Kidney (tissue), 22 donors: ENCODE measurements at places on chromosomes 3 and 15. TPM values are rescaled to one million over a fixed set of nuclear protein-coding genes. Genes with fewer than 3 reads are reported as not detected.

Gene PARP15
- 4.9 TPM for total RNA-seq

GRCh38 chr3:143769616-143770015 lies 78.7 kb downstream of the SLC9A9 start:
- no peak for DNase-seq

Gene MRPL46
- total RNA-seq, result 24.7 TPM

Gene HESX1
- total RNA-seq, result 0.79 TPM

GRCh38 chr3:74546426-74546825 lies 68.0 kb downstream of the CNTN3 start:
- DNase-seq, result no peak

- DNase-seq, result no peak
Observed at GRCh38 chr3:149128821-149129220, 617 bp upstream of the HPS3 start.

- DNase-seq, result no peak
Observed at GRCh38 chr3:42541079-42541478, 38.6 kb downstream of the VIPR1 start.

DNA sequence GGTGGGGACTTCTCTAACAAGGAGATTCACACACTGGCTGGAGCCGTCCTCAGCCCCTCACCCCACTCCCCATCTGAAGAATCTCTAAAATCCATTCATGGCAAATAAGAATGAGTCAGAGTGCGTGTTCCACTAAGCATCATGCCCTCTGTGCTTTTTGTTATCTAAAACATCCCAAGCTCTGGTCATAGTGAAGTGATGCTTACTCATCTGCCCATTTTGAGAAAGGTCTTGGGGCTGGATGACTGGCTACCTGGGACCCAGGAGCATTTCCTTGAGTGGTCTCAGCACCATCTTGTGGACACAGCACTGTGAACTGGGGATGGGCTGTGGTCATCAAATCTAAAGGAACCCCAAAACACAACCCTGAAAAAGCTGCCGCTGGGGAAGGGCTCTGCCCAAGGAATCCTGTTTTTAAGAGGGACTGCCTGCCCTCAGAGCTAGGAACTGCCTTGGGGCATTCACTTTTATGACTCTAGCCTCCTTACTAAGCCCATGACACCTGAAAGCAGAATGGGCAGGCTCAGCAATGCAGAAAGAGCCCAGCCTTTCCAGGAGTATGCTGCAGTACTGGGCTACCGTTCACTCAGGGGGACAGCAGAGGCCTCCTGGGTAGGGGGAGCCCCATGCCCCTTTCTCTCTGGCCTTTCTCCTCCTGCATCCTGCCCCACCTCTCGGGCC lies 53.5 kb downstream of the ZBTB38 start:
- DNase-seq, result no peak

- no peak for DNase-seq
Observed at GRCh38 chr3:177830411-177830849, 633.1 kb upstream of the TBL1XR1 start.

- no peak for DNase-seq
Observed at GRCh38 chr3:151218136-151218535, 15.1 kb upstream of the GPR171 start.

Gene TM6SF1
- 10.4 TPM for total RNA-seq
